ENCODE measurements at places on chromosomes 6 and 20.

DNA sequence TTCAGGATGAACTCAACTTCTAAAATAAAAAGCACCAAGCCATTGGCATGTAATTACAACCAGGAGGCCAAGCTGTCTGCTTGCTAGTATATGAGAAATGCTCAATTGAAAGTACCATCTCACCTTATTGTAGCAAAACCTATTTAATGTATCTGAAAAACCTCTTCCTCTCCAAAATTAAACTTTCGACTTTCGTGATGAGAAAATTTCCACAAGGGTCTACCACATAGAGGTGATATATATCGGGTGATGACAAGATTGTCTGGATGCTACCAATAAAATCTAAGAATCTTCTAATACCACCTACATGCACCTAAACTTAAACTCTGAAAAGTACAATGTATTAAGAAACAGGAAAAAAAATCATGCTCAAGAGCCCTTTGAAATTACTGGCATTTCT, 74.2 kb downstream of the ATXN1 start:
- DNase-seq = no peak
- H3K27me3 ChIP-seq = no peaks in the 10 kb centered on the region
- no peaks in the 10 kb centered on the region for H3K4me1 ChIP-seq
- no peak overlapping the region for H3K4me3 ChIP-seq
- H3K36me3 ChIP-seq = no peaks in the 10 kb centered on the region

DNA sequence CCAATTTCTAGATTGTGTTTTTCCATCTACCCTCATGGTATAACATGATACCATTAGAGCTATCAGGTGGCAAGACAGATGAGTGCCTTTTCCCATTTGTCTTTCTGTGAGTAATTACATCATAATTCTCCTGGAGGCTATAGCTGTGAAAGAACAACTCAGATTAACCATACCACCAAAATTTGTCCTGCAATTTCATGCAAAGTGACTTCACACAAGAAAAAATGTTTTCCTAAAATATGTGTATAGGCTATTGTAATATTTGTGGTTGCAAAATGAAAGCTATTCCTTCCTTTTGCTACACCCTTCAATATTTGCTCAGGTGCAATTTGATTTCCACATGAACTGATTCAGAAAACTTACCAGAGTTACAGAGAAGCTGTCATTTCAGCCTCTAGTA, 547.7 kb upstream of the ID4 start:
- no peak overlapping the region for H3K27ac ChIP-seq
- H3K4me1 ChIP-seq = no peaks in the 10 kb centered on the region
- H3K27me3 ChIP-seq = no peaks in the 10 kb centered on the region
- no peaks in the 10 kb centered on the region for H3K36me3 ChIP-seq

GRCh38 chr6:113049190-113049589, 702.1 kb downstream of the RFPL4B start:
- H3K27me3 ChIP-seq = no peaks in the 10 kb centered on the region
- no peaks in the 10 kb centered on the region for H3K4me1 ChIP-seq
- no peaks in the 10 kb centered on the region for H3K36me3 ChIP-seq
- DNase-seq = no peak
- H3K27ac ChIP-seq = no peak overlapping the region
- no peak overlapping the region for H3K4me3 ChIP-seq

- no peaks in the 10 kb centered on the region for H3K36me3 ChIP-seq
- H3K4me3 ChIP-seq = no peak overlapping the region
- no peak for DNase-seq
These were observed 80.6 kb downstream of the OTOR start for GRCh38 chr20:16828666-16829305.
